ENCODE measurements at places on chromosomes 7 and 10.

DNA sequence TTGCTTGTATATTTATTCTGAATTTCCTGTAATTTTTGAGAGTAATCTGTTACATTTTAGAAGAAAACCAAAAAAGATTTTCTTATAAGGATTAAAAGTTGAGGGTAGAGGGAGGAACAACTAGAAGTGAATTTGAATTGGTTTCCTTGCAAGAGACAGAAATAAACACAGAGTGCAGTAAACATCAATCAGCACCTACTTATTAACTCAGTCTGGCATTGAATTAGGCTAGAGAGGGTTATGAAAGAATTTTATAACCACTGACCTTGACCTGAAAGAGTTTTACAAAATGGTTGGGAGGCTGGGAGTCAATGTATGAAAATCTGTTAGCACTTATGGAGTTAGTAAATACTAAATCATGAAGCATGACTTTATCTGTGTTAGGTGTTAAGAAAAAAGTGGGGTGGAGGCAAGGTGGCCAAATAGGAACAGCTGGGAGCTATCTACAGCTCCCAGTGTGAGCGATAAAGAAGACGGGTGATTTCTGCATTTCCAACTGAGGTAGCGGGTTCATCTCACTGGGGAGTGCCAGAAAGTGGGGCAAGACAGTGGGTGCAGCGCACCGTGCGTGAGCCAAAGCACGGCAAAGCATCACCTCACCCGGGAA is 106.5 kb downstream of the PDE1C start:
- DNase-seq = no peak

GRCh38 chr10:18527687-18528086 is 123.7 kb downstream of the NSUN6 start:
- no peak for DNase-seq

DNA sequence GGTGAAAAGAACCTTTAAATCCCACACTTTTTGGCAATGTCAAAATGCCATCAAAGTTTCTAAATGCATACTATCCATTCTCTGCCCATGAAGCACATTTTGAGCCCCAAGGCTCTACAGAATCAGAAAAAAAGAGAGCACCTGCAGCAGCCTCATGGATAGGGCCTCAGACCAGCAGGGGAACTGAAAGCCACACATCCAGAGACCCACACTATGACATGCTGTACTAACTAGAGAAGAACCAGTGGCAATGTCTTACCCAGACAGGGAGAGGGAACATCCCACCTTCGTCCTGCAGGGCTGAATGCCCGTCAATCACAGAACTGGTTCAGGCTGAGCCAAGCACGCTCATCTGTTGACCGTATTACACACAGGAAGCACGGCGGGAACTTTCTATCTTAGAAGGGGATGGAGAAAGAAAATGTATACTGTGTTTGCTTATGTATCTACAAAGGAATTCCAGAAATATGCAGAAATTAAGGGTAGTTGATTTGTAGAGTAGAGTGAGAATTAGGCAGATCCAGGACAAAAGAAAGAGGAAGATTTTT is 237.2 kb downstream of the GLI3 start:
- no peak for DNase-seq

GRCh38 chr10:69237528-69238159 is 17.5 kb downstream of the HKDC1 start:
- peak; percentile 86 for DNase-seq

DNA sequence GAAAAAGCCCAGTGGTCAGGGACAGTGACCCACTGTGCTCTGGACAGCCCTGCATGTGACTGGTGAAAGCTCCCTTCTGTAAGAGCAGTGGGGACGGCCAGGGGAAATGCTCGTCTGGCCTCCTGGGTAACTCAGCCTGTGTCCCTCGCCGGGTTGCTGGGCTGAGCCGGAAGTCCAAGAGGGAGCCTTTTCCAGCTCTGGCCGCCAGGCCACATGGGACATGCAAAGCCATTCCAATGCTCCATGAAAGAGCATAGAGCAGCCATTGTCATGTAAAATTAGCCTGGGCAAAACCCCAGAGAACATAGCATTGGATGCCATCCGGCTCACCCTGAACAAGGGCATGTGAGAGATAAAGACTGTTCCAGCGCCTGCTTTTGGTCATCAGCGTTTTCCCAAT is 64.9 kb upstream of the ADRB1 start:
- no peak for DNase-seq

DNA sequence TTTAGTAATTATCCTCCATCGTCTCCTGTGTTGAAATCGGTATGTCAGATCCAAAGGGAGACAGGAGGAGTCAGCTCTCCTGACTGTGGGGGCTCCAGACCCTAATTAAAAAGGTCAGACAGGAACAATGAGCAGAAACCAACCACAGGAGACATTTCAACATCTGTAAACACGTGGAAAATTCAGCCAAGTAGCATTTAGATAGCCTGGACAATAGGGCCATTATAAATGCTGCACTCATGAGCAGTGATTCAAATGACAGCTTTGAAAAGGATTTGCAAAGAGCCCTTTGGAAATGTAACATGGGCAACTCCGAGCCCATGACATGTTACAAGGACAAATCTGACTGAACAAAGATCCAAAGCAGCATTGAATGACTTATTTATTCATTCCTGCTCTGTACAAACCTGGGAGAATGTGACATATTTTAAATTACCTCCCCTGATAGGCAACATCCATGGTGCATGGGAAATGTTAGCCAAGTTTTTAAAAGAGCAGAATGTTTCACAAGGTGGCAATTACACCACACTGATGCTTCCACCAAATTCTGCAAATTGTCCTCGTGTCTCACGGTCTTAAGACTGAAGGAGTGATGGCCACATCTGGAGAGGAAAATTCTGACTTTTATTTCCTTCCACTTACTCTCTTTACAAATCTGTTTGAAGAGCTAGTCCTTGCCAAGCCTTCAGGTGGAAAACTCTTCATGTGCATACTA is 113.3 kb upstream of the KMT2E start:
- DNase-seq = no peak

DNA sequence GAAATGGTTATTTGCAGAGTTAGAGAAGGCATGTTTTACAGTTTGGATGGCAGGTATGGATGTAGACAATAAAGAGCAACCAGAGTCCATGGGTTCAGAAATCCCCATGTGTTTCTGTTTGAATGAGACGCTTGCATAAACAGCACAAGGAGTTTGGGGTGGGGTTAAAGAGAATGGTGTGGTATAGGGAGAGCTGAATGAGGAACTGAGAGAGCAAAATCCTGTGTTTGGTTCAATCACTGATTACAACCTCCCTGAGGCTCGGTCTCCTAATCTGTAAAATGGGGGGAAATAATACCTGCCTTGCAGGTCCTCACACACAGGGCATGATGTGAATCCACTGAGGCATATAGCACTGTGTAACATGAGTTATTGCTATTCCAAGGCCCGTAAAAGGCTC is 23.7 kb downstream of the CAV1 start:
- no peak for DNase-seq

DNA sequence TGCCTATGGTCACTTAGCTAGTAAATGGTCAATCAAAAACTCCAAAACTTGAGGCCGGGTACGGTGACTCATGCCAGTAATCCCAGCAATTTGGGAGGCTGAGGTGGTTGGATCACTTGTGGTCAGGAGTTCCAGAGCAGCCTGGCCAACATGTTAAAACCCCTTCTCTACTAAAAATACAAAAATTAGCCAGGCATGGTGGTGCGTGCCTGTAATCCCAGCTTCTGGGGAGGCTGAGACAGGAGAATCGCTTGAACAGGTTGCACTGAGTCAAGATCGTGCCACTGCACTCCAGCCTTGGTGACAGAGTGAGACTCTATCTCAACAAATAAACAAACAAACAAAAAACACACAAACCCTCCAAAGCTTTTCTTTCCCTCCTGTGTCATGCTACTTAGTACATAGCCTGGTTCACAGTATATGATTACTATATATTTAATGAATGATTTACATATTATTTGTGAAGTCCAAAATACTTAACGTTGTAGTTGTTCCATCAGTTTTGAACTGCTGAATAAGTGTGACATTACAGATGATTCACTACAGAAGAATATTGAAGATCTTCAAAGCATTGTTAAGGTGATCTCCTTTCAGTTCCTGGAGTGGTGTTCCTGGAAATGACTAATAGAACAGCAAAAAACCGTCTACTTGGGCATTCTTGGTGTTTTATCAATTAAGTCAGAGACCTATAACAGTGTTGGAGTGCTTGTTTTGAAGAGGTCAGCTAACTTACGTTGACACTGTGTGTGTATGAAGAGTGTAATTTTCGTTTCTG is 72.9 kb downstream of the ADK start:
- peak; percentile 15 for DNase-seq

DNA sequence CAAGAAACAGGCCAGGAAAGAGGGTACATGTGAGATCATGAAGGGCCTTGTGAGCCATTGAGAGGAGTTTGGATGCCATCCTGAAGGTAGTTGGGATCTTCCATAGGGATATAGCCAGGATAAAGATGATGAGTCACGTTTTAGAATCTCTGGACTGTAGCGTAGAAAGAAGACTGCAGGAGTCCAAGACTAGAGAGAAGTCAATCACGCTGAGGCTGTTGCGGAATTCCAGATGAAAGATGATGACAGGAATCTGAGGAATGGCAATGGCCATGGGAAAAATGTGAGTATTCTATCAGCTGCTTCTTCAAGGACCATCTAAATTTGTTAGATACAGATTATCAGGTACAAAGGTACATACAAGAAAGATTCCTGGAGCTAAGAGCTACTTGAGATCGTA is 711.3 kb downstream of the GRM8 start:
- DNase-seq = no peak

DNA sequence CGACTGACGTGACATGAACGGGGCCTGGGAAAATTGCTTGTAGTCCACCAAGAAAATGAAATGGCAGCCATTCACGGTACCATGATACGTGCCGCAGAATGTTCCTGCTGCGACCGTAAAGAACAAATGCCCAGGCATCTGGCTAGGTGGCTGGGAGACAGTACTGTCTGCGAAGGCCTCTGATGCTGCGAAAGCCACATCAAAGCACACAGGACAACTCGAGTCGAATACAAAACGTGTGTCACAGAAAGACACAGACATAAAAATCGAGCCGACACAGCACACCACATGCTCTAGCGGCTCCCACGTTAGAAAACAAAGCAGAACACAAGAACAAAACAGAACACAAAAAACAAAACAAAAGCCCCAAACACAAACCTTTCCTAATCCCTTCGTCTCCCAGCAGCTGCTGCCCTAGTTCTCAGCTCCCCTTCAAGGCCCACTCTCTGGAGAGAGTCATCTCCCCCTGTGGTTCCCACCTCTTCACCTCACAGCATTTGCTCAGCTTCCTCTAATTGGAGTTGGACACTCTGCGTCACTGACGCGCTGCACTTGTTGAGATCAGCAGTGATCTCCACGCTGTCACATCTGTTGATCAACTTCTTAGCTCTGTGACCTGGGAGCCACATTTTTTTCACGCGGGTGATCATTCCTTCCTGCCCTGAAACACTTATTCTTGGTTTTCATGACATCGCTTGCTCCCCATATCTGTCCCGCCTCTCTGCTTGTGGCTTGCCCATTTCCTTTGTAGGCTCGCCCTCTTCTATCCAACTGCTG is 112.2 kb downstream of the CLEC2L start:
- no peak for DNase-seq

- DNase-seq = peak; percentile 63
These were observed 1.6 kb downstream of the ZRANB1 start for GRCh38 chr10:124943301-124944092.

DNA sequence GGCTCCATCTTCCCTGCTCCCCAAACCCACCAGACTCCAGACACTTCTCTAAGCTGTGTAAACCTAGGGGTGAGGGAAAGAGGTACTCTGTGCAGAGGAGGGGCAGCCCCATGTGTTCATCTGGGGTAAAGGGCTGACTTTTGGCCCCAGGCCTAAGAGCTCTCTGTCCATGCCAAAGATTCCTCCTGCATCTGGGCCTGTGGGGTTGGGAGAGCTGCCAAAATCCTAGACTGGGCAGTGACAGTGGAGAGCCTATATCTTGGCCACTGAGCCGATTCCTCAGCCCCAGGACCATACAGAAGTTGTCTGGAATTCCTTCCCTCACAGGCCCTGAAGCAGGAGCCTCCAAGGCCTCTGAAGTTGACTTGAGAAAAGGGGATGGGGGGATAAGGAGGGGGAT is 25.3 kb upstream of the LEP start:
- peak; percentile 69 for DNase-seq

DNA sequence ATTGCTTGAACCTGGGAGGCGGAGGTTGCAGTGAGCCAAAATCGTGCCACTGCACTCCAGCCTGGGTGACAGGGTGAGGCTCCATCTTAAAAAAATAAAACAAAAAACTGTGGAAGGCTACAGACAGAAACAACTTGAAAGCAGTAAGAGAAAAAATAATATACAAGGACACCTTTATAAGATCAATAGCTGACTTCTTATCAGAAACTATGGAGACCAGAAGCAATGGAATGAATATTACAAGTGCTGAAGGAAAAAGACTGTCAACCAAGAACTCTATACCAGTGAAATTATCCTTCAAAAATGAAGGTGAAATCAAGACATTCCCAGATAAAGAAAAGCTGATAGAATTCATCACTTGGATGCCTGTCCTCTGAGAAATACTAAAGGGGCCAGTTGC is 49.0 kb downstream of the RBAK start:
- DNase-seq = no peak

- no peak for DNase-seq
These were observed 36.5 kb downstream of the EMX2 start for GRCh38 chr10:117578999-117579590.

DNA sequence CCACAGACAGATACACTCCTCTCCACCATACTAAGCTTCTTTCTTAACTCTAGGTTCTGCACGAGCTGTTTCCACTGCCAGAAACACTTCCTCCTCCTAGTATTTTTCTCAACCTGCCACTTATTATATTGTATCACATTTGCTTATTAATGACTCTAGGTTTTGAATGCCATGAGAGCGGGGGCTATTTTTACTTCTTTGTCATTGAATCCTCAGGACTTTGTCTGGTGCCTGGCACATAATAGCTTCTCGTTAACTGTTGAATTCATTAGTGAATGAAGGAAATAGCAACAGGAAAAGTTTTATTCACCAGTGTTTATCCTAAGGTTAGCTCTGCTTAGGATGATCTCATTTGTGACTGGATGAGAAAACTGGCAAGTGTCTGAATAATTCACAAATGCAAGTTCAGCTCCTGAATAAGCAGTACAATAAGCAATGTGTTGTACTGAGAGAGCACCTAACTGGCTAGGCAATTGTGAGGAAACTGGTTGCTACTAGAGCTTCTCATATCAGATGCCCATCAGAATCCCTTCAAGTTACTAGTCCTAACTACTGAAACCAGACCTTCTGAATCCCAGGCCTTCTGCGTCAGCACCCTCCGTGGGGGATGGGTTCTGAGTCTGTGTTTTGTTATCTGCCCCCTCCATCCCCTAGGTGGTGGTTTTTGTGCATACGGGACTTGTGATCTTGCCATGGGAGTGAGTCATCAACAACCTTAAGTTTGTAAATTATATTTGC is 92.7 kb downstream of the LSMEM1 start:
- DNase-seq = no peak

All from AG08395 (cell line).